ENCODE measurements at places on chromosomes 11 and 22.

DNA sequence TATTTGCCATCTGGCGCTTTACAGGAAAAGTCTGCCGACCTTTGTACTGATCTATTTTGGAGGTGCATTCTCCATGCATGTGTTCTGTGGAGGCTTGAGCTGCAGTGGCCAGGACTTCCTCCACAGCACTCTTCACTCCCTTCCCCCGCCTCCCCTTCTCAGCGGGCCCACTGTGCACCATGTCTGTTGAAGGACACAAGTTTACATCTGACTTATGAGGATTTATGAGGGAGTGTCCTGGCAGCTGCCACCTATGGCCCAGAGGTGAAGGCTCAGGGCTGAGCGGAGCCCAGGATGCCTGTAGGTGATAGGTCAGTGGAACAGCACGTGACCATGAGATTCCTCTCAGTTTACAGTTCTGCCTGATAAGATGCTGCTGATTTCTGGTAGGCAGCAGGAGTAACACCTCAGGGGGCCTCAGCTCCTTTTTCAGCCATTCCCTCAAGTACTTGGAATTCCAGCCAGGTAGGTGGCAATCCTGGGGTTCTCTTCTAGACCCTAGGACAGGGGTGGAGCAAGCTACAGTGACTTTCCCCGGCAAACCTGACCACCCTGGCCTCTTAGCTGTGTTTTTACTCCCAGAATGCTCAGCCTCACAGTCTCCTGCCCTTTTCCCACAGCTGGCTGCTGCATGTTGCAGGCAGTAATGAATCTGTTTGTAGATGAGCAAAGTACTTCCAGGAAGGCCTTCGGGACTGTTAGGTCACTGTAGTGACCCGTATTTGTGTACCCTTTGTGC, 59.9 kb downstream of the PPFIBP2 start:
- DNase-seq = no peak

DNA sequence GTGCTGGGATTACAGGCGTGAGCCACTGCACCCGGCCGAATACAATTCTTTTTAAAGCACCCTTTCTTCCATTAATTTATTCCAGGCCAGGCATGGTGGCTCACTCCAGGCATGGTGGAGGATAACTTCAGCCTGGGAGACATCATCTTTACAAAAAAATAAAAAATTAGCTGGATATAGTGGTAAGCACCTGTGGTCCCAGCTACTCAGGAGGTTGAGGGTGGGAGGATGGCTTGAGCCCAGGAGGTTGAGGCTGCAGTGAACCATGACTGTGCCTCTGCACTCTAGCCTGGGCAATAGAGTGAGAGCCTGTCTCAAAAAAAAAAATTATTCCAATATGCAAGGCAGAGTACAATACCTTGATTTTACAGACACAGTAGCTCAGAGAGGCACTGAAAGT, 11.4 kb downstream of the TAGLN start:
- no peak for DNase-seq

- no peak for DNase-seq
Measured at GRCh38 chr11:95507794-95508193, 276.8 kb upstream of the SESN3 start.

- DNase-seq = no peak
Measured at GRCh38 chr11:96147186-96147585, 195.8 kb downstream of the MAML2 start.

DNA sequence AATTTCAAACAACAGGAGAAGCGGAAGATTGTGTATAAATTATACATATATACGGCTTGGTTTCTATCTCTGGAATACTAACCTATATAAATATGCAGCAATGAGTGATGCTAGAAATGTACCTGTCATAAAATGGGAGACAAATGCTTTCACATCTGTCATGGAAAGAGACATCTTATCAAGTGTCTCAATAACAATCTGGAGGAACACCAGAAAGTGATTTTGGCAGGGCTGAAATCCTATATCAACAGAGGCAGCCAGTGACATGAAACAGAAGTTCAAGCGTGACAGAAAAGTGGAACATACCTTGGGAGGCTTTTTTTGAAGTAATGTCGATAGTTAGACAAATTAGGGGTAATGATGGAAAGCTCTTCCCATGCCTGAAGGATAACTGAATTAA, 834.6 kb downstream of the JRKL start:
- DNase-seq = no peak

- DNase-seq = no peak
Measured at GRCh38 chr11:19816817-19817216, 104.2 kb downstream of the NAV2 start.

GRCh38 chr11:68141246-68142027, 20.2 kb upstream of the CHKA start:
- no peak for DNase-seq

DNA sequence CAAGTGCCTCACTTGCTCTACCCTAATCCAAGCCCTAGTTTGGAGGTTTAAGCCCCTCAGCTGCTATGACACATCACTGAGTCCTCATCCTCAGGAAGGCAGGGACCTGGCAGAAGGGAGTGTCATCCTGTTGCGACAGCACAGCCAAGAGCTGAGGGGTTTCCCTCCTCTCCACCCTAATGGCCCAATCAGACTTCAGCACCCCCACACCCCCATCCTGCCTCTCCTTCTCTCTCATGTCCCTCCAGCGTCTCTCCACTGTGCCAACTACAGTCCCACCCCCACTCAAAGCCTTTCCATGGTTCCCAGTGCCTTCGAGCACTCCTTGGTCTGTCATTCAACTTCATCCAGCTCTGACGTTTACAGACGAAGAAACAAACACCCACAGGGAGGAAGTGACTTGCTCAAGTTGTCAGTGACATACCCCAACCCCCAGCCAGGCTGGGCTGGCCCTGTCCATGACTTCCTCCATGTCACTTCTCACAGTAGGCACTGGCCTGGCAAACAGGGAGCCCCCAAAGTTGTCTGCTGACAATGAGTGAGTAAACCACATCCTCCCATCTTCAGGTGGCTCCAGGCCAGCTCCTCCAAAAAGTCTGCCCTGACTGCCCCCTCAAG, 15.6 kb downstream of the ARAP1 start:
- DNase-seq = no peak

DNA sequence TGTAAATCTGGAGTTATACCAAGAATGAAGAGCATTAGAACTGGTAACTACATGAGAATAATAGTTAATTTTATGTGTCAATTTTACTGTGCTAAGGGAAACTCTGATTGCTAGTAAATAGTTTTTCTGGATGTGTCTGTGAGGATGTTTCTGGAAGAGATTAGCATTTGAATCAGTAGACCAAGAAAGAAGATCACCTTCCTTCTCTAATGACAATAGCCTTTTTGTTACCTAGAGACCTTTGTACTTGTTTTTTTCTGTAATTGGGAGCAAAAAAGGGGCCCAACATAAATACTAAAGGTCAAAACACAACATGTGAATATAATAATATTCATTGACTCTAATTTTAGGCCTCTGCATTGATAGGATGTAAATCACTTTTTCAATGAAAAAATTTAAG, 100.6 kb downstream of the DLG2 start:
- DNase-seq = no peak

DNA sequence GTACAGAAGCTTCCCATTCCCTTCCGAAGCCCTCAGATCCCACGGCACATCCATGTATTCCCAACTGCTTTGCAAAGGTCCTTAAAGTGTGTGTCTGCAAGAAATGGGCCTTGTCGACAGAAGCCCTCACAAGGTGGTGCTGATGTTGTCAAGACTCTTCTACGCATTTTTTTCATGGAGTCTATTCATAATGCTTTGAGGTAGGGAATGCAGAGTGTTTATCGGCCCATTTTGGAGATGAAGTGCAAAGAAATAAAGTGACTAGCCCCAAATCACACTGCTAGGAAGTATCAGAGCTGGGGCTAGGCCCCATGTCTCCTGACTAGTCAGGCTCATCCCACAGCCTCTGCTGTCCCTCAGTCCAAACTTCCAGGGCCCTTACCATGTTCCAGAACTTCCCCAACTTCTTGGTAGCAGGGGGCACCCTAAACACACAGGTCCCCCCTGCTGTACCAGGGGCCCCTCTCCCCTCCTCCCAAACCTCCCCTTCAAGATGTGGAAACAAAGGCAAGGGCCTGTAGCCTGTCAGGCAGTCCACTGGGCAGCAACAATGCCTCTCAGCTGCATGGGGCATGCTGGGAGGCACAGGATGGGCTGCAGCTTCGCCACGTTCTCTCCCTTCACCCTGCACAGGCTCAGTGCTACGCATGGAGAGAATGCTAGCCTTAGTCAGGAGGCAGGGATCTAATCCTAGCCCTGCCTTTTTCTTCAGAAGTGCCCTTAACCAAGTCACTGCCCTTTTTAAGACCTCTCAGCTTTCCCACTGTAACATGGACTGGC, 7.8 kb downstream of the IL18BP start:
- no peak for DNase-seq

DNA sequence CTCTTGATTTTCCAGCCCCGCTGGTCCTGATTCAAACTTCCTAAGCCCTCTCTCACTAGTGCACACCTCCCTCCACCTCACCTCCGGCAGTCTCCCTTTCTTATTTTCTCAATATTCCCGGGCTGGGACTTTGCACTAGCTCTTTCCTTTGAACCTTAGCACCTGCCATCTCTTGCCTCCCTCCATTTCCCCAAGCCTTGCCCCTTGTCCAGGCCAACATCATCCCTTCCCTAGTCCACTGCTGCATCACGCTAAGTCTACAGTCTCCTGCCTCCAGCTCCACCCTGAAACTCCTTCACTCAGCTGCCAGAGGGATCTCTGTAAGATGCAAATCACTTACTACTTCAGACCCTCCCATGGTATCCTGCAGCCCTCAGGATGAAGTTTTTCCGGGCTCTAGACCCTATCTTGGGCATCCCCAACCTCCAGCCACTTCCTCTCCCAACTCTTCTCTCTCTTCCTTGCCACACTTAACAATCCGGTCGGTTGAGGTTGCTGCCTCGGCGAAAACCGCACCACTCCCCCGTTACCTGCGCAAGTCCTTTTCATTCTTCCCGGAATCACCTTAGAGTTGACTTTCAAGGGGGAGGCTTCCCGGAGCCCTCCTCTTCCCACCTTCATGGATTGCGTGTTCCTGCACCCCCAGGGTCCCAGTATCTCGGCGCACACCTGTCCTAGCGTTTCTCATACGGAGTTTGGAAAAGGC, 42.7 kb downstream of the NECTIN1 start:
- DNase-seq = no peak

GRCh38 chr22:48081281-48081680, 1318.8 kb downstream of the TBC1D22A start:
- DNase-seq = no peak

DNA sequence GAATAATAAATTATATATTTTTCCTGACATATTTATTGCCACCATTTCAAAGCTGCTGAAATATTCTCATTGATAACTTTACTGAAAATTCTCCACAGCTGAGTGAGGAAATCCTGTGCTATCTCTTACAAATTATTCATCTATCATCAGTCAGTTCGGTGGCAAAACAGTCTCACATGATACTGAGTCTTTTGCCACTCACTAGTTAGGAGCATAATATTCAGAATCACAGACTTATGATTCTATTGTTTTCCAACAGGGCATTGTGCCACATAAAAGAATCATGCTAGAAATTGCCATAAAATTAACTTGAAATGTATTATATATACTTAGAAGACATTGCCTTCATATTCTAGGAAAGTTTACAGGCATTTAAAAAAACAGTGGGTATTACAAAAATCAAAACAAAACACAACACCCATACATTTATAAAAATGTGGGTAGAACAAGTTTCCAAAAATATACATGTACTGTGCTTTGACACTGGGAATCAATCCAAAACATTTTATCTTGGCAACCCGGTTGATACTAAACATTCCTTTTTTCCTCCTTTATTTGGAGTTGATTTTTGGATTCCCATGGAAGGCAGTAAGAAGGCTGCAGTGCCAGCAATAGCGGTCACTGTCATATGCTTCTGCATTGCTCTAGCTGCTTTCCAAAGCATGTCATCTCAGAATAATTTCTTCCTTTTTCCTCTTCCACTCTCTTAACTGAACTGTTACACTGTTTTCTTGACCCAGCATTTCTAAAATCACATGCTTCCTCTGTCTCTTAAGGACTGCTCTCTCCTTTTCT, 42.5 kb downstream of the ATG16L2 start:
- DNase-seq = no peak

GRCh38 chr11:113506461-113506860, 31.3 kb upstream of the DRD2 start:
- DNase-seq = no peak

GRCh38 chr11:9052316-9052715, 39.1 kb downstream of the SCUBE2 start:
- DNase-seq = no peak

DNA sequence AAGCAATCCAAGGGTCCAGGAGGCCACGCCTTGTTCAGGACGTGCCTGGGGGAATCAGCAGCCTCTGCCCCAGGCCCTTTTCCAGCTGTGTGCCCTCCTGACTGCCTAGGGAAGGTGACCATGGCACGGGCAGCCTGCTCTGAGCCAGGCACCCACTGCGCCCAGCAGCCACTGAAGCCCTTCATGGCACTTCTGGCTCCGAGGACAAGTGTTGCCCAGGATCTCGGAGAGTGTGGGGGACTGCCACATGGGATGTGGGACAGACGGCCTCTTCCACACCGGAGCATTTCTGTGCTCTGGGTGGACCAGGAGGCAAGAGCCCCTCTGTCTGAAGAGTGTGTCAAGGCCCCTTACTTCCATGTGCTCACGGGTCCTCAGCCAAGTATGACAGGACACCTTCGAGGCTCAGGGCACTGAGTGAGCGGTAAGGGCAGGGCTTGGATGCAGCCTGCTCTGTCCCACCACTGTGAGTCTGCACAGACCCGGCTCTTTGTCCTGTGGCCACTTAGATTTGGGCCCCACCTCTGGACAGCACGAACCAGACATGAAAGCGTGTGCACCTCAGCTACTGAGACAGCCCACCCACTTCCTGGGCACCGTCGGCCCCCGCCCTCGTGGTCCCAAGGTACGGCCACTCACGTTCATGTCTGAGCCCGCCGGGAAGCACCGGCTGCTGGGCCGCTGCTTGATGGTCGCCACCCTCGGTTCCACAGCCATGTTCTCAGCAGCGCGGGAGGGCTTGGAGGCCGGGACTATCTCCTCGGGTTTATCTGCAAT, 93.6 kb downstream of the CTTN start:
- DNase-seq = no peak

DNA sequence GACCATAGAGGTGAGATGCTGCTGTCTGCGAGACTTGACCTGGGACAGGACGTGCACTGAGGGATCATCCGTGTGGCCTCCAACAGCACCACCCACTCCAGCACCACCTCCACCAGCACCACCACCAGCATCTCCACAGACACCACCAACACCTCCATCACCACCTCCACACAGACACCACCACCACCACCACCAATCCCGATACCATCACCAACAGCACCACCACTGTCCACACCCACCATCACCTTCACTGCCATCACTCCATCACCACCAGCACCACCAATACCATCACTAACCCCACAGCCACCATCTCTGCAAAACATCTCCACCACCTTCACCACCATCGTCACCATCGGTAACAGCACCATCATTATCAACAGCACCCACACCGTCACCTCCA, 26.6 kb upstream of the SLC22A12 start:
- no peak for DNase-seq

All from AG09319 (cell line).